ENCODE measurements at places on chromosomes 1 and 21.

GRCh38 chr1:159798893-159799292 is 3.3 kb upstream of the FCRL6 start:
- peak; percentile 56 for DNase-seq

DNA sequence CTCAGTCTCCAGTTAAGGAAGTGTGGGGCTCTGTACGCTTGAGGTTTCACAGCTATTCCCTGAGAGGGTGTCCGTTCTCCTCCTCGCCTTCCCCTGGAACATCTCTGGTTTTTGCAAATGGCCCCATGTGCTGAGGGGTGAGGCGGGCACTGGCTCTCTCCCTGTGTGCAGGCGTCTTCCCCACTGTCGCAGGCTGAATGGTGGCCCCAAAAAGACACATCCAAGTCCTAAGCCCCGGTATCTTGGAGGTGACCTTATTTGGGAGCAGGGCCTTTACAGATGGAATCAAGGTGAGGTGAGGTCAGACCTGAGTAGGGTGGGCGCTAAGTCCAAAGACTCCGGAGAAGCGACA is 98.0 kb upstream of the TMPRSS2 start:
- no peak for DNase-seq

GRCh38 chr1:3996846-3997705 is 97.0 kb upstream of the C1orf174 start:
- no peak for DNase-seq

DNA sequence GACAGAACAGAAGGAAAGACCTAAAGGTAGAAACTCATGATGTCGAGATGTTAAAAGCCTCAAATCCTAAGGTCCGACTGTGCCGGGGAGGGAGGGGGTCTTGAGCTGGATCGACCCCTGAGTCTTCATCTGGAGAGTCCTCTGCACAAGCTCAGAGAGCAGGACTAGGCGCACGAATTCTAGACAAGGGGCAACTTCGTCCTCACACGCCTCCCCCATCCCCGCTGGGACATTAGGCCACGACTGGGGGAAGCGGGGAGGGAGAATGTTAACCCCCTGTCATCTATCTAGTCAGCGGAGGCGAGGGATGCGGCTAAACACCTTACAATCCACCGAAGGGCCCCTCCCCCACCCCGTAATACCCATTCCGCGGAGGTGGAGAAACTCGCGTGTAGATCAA is 94.7 kb downstream of the PRKAB2 start:
- DNase-seq = no peak

GRCh38 chr21:28227881-28228635 is 764.6 kb downstream of the LTN1 start:
- DNase-seq = no peak
